ENCODE measurements at places on chromosomes 2 and 18.

DNA sequence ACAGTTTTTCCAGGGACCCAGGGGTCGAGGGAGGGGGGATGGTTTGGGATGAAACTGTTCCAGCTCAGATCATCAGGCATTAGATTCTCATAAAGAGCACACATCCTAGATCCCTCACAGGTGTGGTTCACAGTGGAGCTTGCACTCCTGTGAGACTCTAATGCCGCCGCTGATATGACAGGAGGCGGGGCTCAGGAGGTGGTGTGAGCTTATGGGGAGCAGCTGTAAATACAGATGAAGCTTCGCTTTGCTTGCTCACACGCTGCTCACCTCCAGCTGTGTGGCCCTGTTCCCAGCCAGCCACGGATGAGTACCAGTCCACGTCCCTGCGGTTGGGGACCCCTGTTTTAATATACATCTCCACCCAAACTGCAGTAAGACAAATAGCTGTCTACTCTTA lies 204.2 kb downstream of the AGAP1 start:
- DNase-seq, result no peak

- no peak for DNase-seq
Measured at GRCh38 chr2:59585655-59586054, 967.8 kb downstream of the BCL11A start.

DNA sequence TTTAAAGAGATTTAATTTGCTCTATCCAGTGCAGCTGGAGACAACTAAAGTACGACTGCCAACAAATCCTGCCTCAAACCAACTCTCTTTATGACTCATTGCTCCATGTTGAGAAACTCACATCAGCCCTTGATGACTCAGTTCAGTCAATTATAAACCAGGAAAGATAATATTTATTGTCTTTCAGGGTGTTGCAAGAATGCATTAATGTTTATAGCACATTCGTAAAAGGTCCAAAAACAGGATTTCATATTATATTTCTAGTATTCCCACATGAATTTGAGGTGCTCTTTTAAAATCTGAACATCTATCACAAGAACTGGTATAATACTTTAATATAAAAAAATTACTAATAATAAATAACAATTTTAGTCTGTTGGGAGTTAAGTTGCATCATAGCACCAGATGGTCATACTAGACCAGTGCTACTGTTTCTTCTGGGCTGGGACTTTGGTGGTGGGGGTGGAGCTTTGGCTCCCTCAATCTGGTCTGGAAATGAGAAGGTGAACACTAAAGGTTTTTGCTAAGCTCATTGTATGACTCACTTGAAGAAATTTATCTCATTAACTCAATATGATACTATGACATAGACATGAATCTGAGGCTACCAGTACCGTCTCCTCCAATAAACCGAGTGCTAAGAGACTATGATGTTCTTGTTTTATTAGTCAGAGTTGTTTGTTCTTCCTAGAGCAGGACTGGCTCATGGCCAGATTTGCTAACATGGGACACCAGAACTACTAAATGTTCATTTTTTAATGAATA lies 26.6 kb upstream of the MAP3K20 start:
- DNase-seq, result peak; percentile 98

GRCh38 chr2:170712653-170713542 lies 2.2 kb upstream of the SP5 start:
- no peak for DNase-seq

DNA sequence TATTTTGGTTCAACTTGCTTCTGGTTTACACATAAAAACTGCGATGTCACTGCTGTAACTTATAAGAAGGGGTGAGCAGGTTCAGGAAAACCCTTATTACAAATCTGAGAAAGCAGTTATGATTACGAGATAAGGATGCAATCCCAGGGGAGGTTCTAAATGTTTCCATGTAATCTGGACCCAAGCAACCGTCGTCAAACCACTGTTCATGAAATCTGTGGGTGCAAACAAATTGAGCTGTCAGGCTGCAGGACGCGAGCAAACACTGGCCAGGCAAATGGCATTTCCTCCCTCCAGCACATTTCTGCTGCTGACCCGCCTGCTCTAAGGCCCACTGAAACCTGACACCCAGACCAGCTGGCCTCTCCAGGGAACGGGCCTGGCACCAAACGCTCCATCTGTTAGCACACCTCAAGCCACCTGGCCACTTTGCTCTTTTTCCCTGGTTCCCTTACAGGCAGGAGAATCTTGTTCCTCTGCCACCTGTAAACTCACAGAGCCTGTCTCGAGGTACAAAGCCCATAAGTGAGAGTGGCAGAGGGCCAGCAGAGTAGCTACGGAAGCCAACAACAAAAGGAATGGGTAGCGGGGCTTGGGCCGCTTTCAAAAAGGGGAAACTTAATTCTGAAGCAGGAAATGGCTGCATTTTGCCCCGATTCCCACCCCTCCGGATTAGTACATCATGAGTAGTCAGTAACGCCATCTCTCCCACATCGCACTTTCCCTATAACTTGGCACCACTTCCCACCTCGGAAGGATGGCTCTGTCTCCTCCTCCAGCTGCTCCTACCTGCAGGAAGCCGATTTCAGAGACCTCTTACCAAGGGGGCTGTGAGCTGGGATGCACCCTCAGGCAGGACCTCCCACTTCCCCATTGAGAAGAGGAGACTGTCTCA lies 26.5 kb downstream of the CRACDL start:
- DNase-seq, result peak; percentile 36

- DNase-seq, result no peak
Measured at GRCh38 chr2:235839226-235839625, 329.0 kb downstream of the GBX2 start.

DNA sequence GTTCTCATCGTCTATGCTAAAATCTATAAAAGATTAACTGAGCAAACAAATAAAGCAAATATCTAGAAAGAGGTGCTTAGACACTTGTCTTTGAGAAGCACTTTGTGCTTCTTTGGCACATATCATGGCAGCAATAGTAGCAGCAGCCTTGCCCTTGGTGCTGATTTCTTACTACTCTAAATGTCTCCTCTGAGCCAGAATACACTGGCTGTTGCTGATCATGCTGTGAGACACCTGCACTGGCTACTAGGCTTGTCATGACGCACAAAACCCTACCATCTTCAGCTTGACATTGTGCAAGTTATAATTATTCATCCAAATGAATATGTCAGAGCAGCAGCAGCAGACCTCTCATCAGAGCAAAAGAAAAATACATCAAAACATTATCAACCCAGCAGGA lies 46.7 kb downstream of the FANCL start:
- DNase-seq, result no peak

DNA sequence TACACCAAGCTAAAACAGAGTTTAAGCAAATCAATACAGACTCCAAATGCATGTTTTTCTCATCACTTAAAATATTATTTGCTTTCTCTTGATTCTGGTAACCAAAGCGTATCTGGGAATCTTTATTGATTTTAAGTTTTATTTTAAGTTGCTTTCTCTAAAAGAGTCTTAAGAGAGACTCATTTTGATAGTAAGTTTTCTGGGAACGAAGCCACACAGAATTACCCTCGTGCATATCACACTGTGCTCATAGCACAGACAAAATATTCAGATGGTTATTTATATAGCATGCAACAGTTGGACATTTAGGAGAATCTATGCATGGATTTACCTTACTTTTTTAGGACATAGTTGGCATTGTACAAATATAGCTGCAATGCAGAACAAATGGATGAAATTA lies 597.5 kb upstream of the NRXN1 start:
- no peak for DNase-seq

- DNase-seq, result no peak
Measured at GRCh38 chr2:202114291-202114690, 41.2 kb downstream of the KIAA2012 start.

GRCh38 chr2:179265082-179265510 lies 464 bp upstream of the SESTD1 start:
- DNase-seq, result peak; percentile 63

DNA sequence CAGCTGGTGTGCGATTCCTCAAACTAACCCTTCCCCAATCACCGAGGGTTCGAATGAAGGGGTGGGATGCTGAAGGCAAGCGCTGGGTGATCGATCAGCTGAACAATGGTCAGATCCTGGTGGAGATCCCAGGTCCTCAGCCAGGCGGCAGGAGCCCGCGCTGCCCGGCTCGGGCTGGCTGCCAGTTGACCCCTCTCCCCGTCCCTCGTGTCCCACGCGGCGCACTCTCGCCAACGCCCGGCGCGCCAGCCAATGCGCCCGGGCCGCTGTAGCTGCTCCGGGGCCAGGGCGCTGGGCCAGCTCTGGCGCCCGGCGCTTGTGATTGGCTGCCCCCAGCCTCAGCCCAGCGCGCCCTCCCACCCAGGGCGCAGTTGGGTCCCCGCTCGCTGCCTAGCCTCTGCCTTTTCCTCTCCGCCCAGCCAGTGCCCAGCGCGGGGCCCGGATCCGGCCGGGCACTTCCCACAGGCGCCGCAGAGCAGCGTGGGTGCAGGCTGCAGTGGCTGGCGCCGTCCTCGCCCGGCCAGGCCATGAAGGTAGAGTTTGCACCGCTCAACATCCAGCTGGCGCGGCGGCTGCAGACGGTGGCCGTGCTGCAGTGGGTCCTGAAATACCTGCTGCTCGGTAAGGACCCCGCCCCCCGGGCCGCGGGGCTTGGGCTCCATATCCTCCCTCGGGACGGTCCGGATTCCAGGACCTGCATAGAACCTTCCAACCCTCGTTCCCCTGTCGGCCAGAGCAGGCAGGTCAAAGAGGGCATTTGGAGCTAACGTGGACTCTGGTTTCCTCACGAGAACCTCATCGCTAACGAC lies at the start of gene MOGAT1:
TSS of gene MOGAT1 (plus strand) at position 400 of the 809 bp plus-strand sequence. CDS start at position 528, 128 bp downstream.
- no peak for DNase-seq

DNA sequence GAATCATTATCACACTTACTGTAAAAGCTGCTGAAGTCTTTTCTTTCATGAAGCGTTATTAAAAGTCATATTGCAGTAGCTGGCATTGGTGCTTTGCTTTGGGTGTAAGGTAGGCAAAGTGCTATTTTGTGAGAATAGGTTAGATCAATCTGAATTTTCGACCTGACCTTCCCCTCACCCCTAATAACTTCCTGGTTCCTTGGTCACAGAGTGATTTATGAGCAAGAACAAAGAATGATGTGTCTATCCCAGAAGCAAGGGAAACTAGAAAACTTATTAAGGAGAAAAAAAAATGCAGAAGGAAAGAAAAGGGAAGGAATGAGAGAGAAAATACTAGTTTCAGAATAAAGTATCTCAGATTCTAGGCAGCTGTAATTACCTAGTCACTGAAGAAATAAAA lies 163.1 kb upstream of the MEIS1 start:
- DNase-seq, result no peak

- no peak for DNase-seq
Measured at GRCh38 chr2:200797242-200797770, 14.4 kb upstream of the BZW1 start.

GRCh38 chr18:68662754-68663153 lies 52.2 kb downstream of the TMX3 start:
- peak; percentile 55 for DNase-seq

DNA sequence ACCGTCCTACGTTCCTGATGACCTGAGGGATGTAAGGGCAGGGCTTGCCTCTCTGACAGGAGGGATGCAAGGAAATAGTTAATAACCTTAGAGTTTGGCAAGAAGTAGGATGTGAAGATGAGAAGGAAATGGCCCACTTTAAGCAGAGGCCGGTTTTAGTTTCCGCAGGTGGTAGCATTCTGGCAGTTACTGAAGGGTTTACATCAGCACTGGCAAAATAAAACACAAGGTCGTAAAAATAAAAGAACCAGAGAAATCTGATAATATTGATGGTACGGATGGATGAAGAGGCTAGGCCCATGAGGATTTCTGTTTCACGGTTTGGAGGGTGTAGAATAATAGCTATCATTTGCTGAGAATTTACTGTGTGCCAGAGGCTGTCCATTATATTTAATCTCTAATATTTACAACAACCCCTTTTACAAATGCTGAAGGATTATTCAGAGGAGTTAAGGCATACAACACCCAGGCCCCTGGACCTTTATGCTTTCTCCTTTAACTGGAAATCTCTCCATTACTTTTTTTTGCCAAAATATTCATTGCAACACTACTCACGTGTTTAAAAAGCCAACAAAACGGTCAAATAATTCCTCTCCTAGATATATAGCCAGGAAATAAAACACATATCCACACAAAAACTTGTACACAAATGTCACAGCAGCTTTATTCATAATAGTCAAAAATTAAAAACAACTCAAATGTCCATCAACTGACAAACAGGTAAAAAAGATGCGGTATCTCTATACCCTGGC lies 28.5 kb downstream of the DAPL1 start:
- DNase-seq, result no peak

GRCh38 chr2:145652571-145653545 lies 1132.9 kb upstream of the ZEB2 start:
- peak; percentile 86 for DNase-seq

- peak; percentile 69 for DNase-seq
Measured at GRCh38 chr2:133561045-133561852, 7.0 kb downstream of the NCKAP5 start.

GRCh38 chr2:105744091-105744908 lies 412 bp upstream of the NCK2 start:
- peak; percentile 64 for DNase-seq

DNA sequence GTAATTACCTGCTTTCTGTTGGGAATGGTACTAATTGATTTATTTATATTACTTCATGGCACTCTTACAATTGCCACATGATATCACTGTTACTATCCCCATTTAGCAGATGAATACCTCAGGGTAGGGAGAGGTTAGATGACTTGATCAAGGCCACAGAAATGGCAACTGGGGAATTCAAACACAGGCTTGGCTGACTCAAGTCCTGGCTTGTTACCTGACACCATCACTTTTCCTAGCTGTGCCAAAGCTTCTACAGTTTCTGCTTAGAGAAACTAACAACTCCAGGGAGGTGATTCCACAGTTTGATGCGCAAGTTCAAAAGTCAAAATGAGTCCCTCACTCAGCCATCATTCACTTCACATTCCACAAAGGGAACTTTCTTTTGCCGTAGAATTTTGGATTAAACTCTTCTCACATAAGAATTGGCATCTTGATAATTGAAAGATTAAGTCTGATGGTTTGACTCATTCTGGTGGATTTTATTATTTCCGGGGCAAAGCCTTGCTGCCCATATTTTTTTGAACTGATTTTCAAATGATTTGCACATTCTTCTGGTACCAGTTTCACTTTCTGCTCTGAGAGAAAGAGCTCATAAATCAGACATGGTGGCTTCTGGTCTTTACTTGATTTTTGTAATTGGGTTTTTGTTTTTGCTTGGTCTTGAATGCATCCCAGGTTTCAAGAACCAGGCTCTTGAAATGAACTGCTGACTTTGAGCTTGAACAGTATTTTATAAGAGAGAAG lies 656.8 kb downstream of the BCL11A start:
- no peak for DNase-seq

GRCh38 chr2:1995987-1996386 lies 251.7 kb upstream of the PXDN start:
- DNase-seq, result peak; percentile 22

Data from fibroblast of skin of right quadriceps (primary cell).